ENCODE measurements at places on chromosomes 2 and 18.
A peak's percentile ranks its signal among the peaks of the same experiment; 100 is the strongest.

DNA sequence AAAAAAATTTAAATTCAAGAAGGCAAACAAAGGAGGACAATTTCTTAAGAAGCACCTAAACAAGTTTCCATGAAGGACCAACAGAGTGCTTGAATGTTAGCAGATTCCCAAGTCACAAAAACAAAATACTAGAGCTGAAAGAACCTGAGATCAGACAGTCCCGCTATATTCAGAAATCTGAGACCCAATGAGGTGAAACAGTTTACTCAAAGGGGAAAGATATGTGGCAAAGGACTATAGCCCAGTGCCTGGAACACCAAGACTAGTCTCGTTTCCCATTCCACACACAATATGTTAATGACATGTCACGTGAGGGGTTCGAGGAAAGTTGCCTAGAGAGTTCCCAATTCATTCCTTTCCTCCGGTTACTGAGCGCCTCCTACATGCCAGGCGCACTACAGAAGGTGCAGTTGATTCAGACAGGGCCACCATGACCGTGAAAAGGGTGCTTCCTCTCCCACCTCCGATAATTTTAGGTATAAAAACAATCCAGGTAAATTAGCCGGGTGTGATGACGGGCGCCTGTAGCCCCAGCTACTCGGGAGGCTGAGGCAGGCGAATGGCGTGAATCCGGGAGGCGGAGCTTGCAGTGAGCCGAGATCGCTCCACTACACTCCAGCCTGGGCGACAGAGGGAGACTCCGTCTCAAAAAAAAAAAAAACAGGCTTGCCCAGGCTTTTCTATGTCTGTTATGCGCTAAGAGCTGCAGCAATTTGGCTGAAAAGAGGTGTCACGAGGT, 617 bp downstream of the SRBD1 start:
- no peak for DNase-seq

- DNase-seq: no peak
Observed at GRCh38 chr2:195721042-195721441, 64.0 kb downstream of the SLC39A10 start.

DNA sequence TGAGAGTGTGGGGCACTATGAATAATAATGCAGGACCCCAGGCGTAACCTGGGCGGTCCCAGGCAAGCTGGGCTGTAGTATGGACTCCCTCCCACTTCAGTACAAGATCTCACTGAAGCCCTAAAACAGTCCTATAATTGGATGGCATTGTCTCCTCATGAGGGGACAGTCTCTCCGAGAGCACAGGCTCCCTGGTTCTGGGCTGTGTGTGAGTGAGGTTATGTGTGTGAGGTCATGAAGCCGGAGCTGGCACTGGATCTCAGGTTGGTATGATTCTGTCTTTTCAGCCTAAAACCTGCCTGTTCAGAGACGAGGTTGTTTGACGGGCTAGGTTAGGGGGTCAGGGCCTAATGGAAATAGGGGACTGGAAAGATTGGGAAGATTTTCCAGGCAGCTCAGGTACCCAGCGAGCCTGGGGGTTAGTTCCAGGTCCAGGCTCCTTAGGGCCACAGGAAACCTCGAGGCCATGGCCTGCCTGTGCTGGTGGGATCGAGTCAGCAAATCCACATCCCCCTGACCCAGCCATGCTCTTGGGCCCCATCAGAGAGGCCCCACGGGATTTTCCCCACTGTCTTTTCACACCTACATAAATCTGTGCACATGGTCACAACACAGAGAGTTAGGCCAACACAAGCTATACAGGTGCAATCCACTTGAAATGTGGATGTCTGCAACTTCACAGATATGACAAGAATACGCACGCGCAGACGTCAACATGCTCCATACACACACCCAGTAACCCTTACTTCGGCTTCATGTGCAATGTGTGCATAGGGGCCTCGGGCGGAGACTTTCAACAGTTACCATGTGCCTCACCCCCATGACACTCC, 94.8 kb downstream of the INHBB start:
- no peak for DNase-seq

GRCh38 chr2:122340246-122340645, 584.8 kb downstream of the TSN start:
- no peak for DNase-seq

- DNase-seq: no peak
Observed at GRCh38 chr2:167293943-167294775, 405.9 kb downstream of the XIRP2 start.

DNA sequence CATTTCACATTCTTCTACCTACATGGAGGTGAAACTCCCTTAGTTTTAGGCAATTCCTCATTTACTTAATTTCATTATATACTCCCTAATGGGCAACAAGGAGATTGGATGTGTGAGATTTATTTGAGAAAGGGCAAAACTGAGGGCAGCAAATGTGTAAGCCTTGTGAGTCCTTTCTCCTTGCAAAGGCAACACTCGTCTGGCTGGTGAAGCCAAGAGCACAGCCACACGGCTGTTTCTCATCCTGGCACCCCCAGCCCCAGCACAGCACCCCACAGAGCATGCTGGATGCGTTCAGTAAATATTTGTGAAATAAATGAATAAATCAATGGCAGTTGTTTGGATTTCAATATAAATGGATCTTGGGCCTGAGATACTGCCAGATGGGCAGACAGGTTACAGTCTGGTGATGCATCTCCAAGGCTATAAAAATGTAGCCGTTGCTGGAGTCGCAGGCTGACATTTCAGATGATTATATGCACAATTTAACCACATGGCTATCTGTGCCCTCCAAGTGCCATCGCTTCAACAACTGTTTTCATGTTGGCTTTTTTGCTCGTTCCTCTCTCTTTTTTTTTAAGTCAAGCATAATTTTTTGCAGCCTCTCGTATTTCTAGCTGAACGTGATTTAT, 154.1 kb upstream of the REV1 start:
- no peak for DNase-seq

- DNase-seq: no peak
Observed at GRCh38 chr2:182545420-182546167, 118.8 kb upstream of the PDE1A start.

GRCh38 chr2:40360652-40361051, 91.2 kb downstream of the SLC8A1 start:
- DNase-seq: no peak

DNA sequence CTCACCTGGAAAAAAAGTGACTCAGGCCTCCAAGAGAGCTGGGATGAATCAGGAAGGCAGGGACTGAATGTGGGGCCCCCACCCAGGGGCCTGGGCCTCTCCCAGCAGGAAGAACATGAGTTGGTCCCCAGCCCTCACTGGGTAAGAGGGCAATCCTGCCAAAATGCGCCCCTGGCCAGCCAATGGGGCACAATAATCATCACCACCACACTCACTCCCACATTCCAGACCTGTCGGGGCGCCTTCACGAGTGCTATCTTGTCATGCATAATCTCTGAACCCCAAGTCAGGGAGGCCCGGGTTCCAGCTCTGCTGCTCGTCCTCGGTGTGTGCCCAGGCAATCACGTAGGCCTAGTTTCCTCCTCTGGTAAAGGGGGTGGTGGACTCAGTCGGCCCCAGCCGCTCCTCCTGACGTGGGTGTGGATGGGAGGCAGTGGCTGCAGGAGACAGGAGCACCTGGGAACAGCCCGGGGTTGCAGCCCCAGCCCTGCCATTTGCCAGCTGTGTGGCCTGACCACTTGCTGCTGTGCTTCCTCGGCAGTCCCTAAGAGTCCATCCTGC, 115.1 kb downstream of the CYP26B1 start:
- no peak for DNase-seq

DNA sequence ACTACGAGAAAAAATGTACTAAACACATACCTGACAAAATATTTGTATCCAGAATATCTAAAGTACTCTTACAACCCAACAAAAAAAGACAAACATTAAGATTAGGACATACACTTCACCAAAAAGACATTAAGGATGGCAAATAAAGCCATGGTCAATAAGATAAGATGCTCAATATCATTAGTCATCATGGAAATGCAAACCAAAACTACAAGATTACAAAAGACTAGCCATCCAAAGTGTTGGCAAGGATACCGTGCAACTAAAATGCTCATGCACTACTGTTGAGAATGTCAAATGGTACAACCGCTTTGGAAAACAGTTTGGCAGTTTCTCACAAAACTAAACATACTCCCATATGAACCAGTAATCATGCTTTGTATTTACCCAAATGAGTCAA, 29.7 kb downstream of the MAP3K2 start:
- DNase-seq: no peak

GRCh38 chr2:241762933-241763369, 13.7 kb upstream of the GAL3ST2 start:
- peak; percentile 30 for DNase-seq

DNA sequence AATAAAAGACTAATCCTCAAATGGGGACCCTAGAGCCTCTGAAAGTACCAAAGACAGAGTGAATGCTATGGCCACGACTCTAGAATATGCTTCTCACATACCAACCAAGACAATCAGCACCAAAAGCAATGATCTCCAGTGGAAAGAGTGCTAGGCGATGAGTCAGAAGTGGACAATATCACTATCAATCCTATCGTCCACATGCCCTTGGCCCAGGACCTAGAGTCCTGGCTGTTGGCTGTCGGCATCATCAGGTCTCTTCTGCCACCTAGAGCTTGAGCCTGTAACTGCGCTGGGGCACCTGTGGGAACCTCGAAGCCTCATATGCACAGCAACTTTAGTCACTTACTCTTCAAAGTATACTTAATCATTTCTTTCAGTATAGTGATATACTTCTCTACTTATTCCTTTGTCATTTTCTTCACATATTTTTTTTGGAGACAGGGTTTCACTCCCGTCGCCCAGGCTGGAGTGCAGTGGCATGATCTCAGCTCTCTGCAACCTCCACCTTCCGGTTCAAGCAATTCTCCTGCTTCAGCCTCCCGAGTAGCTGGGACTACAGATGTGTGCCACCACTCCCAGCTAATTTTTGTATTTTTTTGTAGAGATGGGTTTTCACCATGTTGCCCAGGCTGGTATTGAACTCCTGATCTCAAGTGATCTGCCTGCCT, 29.7 kb downstream of the NOL10 start:
- no peak for DNase-seq

- DNase-seq: no peak
Observed at GRCh38 chr18:65093346-65093745, 657.5 kb upstream of the CDH7 start.

DNA sequence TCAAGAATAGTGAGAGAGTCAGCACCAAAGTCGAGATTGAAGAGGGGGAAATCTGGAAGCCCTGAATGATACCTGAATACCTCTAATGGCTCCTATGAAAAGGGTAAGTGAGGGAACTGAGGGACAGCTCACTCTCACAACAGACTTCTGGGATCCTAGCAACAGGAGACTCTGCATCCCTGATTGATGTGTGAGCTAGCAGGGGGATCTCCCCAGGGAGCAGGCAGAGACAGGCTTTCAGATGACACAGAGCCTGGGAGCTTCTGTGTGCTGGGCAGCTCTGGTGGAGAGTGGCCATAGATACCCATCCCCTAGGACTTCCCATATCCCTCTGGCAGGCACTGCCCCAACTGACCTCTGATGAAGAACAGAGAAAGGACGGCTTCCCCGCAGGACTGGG, 206.2 kb downstream of the EXOC6B start:
- DNase-seq: no peak

DNA sequence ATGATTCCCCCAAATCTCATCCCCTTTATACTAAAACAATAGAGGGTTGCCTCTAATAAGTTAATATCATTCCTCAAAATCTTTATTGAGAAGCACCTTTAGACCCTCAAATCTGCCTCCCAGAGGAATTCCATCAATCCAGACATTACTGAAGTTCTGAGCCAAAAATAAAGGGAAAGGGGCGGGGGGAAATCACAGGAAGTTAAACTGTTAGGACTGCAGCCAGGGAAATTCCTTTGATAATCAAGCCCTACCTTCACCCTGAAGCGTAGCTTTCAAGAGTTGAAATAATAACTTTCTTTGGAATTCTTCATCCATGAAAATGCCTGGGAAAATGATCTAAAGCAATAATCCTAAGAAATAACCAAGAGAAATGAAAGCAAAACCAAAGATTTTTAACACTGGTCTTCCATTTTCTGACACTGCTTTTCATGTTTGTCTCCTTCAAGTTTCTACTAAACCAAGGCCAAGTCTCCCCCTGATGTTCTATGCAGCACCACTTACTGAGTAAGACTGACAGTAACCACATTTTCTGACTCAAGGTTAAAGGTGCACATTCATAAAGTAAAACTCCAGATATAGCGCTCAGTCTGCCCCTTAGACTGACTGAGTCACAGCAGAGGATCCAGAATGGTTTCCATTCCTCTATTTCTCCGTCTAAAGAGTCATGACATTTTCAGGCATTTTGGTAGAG, 78.2 kb downstream of the TCF4 start:
- DNase-seq: no peak

- DNase-seq: no peak
Observed at GRCh38 chr2:70991742-70992141, 2.9 kb downstream of the TEX261 start.

DNA sequence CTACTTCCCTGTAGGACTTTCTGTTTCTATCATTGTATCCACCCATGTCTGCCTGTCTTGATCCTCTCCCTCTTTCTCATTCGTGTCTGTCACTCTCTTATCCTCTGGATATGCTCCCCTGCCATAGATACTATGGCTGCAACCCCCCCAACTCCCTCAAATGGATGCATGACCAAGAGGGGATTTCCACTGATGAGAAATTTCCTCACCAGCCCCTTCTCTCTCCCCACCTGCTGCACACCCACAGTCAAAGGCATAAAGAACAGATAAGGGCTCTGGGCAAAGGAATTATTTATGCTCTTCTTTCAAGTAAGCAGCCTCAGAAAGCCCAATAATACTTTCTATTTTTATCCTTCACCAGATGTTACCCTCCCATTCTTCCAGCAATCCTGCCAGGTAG, 121.3 kb downstream of the FOXI3 start:
- DNase-seq: no peak

- no peak for DNase-seq
Observed at GRCh38 chr2:109633284-109633961, 19.3 kb downstream of the SOWAHC start.

- no peak for DNase-seq
Observed at GRCh38 chr18:47120428-47120827, 29.9 kb downstream of the HDHD2 start.

- no peak for DNase-seq
Observed at GRCh38 chr2:211162911-211163310, 606.5 kb downstream of the CPS1 start.

DNA sequence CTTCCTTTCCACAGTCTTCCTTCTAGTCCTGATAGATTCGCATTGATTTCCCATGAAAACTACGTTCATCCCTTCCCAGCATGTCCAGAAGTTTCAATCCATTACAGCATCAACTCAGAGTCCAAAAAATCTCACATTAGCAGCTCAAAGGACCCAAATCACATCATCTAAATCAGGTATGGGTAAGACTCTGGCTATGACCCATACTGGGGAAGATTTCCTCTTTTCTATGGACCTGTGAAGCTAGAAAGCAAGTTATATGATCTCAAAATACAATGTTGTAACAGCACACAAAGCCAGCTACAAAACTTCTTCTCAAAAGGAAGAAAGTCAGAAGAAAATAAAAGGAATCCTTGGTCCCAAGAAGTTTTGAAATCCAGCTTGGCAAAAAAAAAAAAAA, 5.7 kb upstream of the DCC start:
- no peak for DNase-seq

- no peak for DNase-seq
Observed at GRCh38 chr2:170229744-170230143, 51.8 kb downstream of the MYO3B start.
